Hematopoietic multipotent progenitor cell treated with erythropoietin and hydrocortisone succinate and interleukin-3 and kit ligand, for 4 days (in vitro differentiated cells): ENCODE measurements at places on chromosomes 13 and 19.

GRCh38 chr13:43156916-43157315 lies 133.5 kb downstream of the DNAJC15 start:
- no peak for DNase-seq

- DNase-seq, result no peak
Observed at GRCh38 chr19:50654882-50655281, 5.6 kb downstream of the C19orf81 start.

- no peak for DNase-seq
Observed at GRCh38 chr13:51856998-51857397, 4.8 kb upstream of the CCDC70 start.

- DNase-seq, result no peak
Observed at GRCh38 chr13:101649488-101650126, 197.1 kb downstream of the ITGBL1 start.

DNA sequence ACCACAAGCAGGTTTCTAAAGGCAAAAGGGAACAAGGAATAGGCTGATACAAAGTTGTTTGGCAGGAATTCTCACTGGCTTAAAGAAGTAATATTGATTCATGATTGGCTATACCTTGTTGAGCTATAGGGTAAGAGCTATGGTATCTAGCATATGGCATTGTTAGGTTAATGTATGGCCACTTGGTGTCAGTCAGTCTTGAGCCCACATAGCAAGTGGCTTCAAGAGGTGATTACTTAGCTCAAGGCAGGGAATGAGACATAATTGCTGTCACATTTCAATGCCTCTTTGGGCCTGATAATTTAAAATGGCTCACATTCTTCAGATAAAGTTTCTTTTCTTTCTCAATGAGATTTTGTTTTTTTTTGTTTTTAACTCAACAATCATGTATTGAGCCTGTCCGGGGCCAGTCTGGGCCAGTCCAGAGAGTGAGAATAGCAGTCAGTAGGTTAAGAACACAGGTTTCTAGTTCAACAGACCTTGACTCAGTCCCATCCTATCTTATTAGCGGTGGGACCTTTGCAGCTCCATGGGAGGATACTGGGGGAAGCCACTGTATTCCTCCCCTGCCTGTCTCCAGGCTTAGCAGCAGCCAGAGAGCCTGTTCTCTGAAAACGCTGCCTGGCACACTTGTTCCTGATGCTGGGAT lies 45.8 kb upstream of the RCBTB2 start:
- DNase-seq, result no peak

GRCh38 chr13:90686442-90686841 lies 661.0 kb upstream of the MIR17HG start:
- no peak for DNase-seq

DNA sequence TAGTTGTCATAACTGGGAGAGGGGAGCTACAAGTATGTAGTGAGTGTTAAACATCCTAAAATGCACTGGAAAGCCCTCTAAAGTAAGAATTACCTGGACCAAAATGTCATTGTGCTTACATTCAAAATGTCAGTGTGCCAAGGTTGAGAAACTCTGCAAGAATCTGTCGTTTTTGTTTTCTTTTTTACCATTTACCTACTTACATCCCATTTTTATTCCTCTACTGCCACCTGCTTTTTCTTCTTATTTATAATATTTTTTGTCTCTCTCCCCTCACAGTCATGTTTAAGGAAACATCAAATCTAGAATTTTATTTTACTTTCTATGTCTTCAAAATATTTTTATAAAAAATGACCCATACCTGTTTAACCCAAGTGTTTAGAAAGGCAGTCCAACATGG lies 226.4 kb downstream of the PCDH17 start:
- DNase-seq, result no peak

- peak; percentile 5 for DNase-seq
Observed at GRCh38 chr13:112102243-112102642, 35.3 kb downstream of the SOX1 start.

DNA sequence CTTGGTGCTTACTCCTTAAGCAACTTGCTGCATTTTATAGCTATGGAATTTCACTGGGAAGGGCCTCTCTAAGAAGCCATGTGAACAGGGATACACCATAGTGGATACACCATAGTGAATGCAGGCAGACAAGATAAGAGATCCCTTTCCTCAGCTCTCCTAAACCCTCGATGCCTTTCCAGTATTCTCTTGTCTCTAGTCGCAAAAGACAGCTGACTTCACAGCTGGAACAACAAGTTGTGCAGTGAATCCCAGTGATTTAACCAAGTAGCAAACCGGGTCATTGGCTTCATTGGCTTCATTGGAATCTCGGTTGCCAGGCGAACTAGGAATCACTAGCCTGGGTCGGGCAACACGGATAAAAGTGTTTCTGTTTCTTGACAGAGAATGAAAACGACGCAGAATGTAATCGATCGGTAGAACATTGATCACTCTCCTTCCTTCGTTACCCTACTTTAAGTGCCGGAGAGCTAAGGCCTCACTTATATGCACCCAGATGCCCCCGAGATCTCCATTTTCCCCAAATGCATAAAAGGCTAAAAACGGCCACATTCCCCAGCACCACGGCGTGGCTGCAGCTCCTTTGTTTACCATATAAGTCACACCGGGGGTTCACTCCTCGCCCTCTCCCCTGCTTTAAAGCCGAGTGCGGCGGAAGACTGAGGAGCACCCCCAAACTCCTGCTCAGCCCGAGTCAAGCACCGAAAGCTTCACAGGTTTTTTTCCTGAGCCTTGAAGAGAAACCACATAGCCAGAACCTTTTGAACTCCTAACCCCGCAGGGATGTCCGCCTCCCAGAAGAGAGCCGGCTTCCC lies 674 bp downstream of the TRPC4 start:
- DNase-seq, result no peak

GRCh38 chr13:19962894-19963293 lies 4.4 kb downstream of the ZMYM2 start:
- DNase-seq, result no peak

- no peak for DNase-seq
Observed at GRCh38 chr13:111365149-111366005, 44.9 kb downstream of the TEX29 start.

GRCh38 chr13:45373162-45373547 lies 32.2 kb upstream of the TPT1 start:
- no peak for DNase-seq

DNA sequence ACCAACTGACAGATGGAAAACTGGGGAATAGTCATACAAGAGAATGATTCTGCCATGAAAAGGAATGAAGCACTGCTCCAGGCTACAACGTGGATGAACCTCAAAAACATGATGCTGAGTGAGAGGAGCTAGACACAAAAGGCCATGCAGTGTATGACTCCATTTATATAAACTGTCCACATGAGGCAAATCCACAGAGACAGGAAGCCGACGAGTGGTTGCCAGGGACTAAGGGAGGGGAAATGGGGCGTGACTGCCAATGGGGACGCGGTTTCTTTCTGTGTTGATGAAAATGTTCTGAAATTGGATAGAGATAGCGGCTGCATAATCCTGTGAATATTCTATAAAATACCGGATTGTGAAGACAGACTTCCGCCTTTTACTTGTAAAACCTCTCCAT lies 10.2 kb downstream of the SMIM7 start:
- peak; percentile 30 for DNase-seq

- peak; percentile 79 for DNase-seq
Observed at GRCh38 chr19:4851551-4852290, 15.7 kb downstream of the PLIN3 start.

DNA sequence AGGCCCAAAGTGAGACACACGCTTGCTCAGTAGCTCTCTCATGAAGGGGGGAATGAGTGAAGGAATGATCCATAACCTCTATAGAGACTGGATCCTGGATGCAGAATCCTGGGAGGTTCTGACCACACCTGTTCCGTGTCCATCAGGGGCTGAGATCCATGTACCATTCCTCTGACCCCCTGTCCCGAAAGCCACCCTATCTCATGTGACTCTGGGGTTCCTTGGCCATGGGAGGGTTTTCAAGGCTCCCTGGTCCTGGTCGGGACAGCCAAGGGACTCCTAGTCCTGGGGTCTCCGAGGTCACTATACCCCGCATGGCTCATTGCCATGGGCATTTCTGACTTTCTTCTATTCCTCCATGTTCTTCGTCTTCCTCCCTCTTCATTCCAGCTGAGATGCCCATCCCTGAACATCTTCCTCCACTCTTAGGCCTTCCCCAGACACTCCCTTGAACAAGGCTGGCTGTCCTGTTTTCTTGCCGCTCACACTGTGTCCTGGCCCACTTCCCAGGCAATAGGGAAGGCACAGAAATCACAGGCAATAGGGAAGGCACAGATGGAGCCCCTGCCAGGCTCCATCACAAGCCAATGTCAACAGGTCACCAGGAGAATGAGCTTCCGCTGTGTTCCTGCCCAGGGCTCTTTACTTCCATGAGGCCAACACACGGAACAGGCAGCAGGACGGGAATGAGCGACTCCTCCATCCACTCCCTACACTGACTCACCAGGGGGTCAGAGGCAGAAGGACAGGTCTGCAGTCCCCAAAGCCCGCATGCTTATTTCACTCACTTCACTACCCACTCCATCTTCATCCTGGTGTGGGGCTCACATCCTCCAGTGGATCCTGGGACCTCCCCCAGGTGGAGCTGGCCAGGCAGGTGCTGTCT lies 3.2 kb downstream of the CEACAM5 start:
- DNase-seq, result no peak

DNA sequence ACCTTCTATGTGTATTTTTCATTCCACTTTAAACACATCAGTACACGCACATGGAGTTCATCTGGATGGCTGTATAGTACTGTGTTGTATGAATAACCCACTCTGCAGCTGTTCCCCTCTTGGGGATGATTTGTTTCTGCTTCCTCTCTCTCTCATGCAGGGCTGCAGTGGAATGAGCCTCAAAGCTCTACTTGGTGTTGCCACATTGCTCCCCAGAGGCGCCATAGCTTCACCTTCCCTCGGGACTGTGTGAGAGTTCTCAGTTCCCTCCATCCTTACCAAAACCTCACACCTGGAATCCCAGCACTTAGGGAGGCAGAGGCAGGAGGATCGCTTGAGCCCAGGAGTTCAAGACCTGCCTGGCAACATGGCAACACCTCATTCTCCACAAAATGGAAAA lies 28.4 kb upstream of the GPR183 start:
- no peak for DNase-seq

- DNase-seq, result peak; percentile 98
Observed at GRCh38 chr19:57583521-57584416, at the start of gene ZIK1. TSS of gene ZIK1 (plus strand) at chr19:57584145. CDS start at chr19:57584357, 212 bp downstream.

DNA sequence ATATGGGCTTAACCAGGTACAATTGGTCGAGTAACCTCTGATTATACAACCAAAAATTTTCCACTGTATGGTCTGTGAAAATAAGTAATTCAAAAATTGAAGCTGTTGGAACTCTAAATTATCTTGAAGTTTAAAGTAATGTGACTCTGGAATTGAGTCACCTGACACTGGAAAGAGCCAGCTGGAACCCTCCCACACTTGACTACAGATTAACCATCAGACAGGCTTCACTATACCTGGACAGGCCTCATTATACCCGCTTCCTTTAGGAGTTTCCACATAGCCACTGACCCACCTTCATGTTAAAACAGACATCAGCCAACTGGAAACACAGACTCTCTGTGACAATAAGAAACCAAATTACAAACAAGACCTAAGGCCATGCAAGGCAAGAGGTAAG lies 1.3 kb downstream of the ZNF433 start:
- DNase-seq, result no peak

- DNase-seq, result peak; percentile 72
Observed at GRCh38 chr13:43316946-43317353, 293.6 kb downstream of the DNAJC15 start.

- DNase-seq, result no peak
Observed at GRCh38 chr13:52850072-52850395, 1.6 kb upstream of the PCDH8 start.

GRCh38 chr19:55284405-55285058 lies 735 bp downstream of the BRSK1 start:
- DNase-seq, result no peak

GRCh38 chr13:113118261-113119021 lies 4.2 kb upstream of the F10 start:
- no peak for DNase-seq

GRCh38 chr19:5448374-5448773 lies 6.8 kb upstream of the ZNRF4 start:
- DNase-seq, result no peak

DNA sequence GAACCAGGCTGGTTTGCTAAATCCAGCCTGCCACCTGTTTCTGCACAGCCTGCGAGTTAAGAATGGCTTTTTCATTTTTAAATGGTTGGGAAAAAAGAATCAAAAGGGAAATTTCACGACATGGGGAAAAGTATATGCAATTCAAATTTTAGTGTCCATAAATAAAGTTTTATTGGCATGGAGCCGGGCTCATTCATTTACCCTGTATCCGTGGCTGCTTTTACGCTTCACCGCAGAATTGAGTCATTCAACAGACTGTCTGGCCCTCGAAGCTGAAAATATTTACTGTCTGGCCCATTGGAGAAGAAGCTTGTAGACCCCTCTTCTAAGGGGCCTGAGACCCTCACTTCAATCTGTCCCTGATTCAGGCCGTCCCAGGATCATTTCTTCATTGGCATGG lies 26.1 kb downstream of the IER2 start:
- no peak for DNase-seq

- DNase-seq, result peak; percentile 7
Observed at GRCh38 chr13:91891141-91891540, 492.7 kb downstream of the GPC5 start.

GRCh38 chr19:23305555-23305954 lies 55.4 kb upstream of the ZNF724 start:
- DNase-seq, result peak; percentile 17

DNA sequence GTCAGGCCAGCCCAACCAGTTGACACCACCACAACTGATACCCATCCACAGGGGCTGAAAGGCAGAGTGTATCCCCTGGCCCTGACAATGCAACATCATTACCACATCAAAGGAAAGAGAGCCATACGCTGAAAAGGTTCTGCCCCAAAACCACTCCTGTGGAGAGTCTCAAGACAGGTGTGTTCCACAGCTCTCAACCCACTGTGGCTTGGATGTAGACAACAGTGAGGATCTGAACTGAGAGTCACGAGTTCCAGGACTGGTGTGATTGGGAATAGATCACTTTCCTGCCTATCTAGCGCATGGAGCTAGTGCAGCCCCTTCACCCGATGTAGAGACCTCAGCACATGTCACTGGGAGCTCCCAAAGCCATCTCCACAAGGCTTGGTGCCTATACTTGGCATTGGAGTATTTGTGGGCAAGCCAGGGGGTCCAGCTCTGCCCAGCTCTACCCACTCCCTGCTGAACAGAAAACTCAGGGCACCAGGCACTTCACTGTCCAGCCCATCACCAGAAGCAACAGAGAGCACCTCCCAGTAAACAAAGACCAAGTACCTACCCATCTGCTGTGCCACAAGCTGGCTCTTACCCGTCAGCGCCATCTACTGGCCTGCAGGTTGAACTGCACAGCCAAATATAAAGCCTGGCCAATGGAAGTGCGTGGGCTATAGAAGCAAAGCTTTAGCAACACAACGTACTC lies 579.5 kb downstream of the UQCRFS1 start:
- DNase-seq, result peak; percentile 72

DNA sequence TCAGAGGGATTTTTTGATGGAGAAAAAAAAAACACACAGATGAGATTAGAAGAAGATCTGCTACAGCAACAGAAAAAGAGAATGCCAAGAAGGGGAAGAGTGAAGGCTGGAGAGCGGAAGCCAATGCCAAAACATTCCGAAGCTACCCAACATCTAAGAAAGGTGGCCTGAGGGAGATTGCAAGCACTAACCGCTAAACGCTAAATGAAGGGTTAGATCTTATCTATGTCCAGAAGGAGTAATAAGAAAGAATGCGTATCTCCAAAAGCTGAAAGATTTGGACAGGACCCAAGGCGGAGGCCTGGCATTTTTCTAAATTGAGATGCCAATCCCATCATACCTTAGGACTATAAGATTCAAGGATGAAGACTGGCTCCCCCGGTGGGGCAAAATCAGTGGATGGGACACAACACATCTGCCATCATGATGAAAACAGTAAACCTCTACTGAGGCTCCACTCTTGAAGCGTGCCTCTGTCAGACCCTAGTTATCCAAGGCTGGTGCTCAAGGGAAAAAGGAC lies 15.6 kb upstream of the HMGB1 start:
- DNase-seq, result no peak
